ENCODE measurements at places on chromosomes 4 and X.
A peak's percentile ranks its signal among the peaks of the same experiment; 100 is the strongest.

- DNase-seq, result no peak
Measured at GRCh38 chr4:119209077-119209476, 3.4 kb upstream of the USP53 start.

- no peak for DNase-seq
Measured at GRCh38 chr4:6933691-6934430, 24.2 kb downstream of the TBC1D14 start.

GRCh38 chr4:153706519-153706918, 22.4 kb downstream of the TLR2 start:
- DNase-seq, result no peak

- no peak for DNase-seq
Measured at GRCh38 chr4:53044651-53044960, 182.5 kb downstream of the RASL11B start.

- DNase-seq, result peak; percentile 14
Measured at GRCh38 chrX:15985937-15986336, 131.3 kb upstream of the AP1S2 start.

DNA sequence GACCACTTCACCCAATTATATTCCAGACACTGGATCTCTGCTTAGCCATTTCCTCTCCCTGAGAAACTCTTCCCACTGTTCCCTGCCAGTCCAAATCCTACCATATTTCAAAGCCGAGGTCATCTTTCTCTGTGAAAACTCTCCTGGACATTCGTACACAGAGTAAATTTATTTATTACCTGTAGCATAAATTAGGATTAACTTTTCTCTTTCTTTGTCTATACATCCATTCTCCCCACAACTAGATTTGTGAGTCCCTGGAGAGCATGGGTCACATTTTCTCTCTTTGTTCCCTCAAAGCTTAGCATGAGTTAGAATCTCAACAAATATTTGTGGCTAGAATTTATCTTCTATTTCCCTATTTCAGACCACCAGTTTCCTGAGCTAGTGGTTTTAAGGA, 27.8 kb upstream of the SMIM10 start:
- DNase-seq, result no peak

- DNase-seq, result no peak
Measured at GRCh38 chrX:25017667-25018247, 2.0 kb upstream of the ARX start.

DNA sequence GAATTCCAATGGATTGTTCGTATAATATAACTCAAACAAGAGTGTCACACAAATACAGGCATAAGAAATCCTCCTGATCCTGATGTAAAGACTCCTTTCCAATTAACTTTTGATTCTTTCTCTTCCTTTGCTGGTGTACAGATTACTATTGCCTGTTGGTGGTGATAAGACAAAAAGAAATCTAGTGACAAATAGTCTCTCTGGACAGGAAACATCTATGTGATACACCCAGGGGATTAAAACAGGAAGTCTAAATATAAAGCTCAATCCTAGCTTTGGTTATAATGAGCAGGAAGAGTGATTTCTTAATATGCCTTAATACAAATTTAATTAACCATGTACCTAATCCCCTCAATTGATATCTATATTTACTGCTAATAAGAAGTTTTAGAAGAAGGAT, 45.1 kb downstream of the ARHGEF6 start:
- no peak for DNase-seq

- DNase-seq, result no peak
Measured at GRCh38 chr4:181582595-181582994, 660.6 kb upstream of the TENM3 start.

DNA sequence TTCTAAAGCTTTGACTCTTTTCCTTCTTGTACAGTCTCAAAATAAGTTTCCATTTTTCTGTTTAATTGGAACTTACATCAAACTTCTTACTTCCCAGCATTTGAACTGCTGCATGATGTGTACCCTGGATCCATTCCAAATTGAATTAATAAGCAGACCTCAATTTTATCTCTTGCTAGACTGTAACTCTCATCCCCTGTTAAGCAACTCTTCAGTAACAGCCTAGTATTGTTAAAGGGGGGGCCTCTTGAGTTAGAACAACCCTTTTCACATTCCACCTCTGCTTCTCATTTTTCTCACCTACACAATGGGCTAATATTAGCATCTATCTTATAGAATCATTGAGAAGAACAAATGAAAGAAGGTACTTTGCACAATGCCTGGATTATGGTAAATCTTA, 169.4 kb downstream of the IL1RAPL1 start:
- DNase-seq, result no peak

- DNase-seq, result no peak
Measured at GRCh38 chr4:166014411-166014810, 141.4 kb downstream of the TLL1 start.

GRCh38 chrX:130084631-130085237, 25.6 kb downstream of the ELF4 start:
- no peak for DNase-seq

GRCh38 chr4:168755598-168756477, 254.2 kb downstream of the CBR4 start:
- DNase-seq, result no peak

DNA sequence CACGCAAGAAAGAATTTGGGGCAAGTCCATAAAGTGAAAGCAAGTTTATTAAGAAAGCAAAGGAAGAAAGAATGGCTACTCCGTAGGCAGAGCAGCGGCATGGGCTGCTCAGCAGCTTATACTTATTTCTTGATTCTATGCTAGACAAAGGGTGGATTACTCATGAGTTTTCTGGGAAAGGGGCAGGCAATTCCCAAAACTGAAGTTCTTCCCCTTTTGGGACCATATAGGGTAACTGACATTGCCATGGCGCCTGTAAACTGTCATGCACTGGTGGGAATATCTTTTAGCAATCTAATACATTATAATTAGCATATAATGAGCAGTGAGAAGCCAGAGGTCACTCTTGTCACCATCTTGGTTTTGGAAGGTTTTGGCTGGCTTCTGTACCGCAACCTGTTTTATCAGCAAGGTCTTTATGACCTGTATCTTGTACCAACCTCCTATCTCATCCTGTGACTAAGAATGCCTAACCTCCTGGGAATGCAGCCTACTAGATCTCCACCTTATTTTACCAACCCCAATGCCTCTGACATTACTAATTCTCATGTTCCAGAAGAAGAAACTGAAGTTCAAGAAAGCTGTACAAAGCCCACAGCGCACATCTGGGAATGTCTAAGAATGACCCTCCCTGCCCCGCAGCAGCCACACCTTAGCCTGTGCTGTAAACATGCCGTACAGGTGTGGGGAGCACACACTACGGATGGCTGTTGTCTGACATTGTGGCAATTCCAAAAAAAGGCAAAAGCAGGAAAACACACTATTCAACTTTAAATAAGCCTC, 18.6 kb downstream of the RXFP1 start:
- no peak for DNase-seq

DNA sequence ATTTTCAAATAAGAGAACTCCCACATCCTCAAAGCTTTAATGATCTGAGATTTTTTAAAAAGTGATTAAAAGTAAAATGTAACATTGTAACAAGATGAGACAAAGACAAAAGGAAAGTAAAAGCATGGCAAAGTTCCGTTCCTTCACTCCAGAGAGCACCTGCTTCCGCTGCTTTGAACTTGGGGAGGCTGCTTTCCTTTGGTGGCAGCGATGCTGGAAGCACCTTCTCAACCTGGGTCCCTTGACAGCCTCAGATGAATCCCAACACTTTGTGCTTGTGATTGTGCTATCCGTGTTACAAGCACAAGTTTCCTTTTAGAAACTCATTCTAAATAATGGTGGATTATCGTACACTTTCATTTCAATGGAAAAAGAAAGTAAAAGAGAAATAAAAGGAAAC, 59.7 kb downstream of the HADH start:
- DNase-seq, result peak; percentile 45

DNA sequence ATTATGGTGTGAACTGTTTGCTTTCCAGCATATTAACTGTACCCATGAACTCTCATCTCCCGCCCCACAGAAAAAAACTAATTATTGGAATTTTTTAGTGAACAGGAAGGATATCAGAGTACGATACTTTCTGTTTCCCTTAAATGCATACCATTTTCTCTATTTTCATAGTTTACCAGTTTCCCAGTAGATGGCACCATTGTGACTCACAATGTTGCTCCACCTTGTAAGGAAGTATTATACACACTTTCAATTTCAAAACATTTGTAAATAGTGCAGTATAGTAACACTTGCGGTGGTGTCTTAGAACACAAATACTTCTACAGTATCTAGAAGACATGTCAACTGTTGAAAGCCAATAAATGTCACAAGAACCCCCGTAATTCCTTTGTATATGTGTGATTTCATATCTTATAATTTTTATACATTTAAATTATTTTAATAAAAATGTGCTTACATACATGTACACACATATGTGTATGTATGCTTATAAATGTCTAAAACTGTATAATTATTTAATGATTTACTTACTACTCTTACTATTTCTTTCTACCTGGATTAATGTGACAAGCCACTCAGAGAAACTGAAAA, 167.3 kb downstream of the SLIT2 start:
- peak; percentile 50 for DNase-seq

- DNase-seq, result no peak
Measured at GRCh38 chrX:32137525-32137924, 1065.7 kb upstream of the FTHL17 start.

GRCh38 chr4:128347175-128347868, 59.7 kb upstream of the PGRMC2 start:
- no peak for DNase-seq

GRCh38 chr4:24742335-24742734, 53.0 kb upstream of the SOD3 start:
- no peak for DNase-seq

- no peak for DNase-seq
Measured at GRCh38 chr4:77123411-77123810, 33.6 kb upstream of the CCNG2 start.

DNA sequence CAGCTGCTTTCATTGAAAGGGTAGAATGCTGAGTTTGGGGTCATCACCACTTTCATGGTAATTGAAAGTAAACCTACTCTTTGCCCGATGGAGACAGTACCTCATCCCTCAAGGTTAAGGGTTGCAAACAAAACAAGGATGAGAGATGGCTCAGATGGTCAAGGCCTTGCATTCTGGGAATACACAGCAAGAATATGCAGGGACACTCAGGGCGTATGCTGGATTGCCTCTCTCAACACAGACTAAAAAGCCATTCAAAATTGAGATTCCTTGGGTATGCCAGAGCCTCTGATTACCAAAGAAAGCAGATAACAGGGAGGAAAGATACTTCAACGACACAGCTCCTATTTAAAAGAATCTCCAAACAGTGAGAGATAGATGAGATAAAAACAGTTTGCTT, 310.4 kb downstream of the ARAP2 start:
- DNase-seq, result no peak

- no peak for DNase-seq
Measured at GRCh38 chr4:6746721-6747293, 30.8 kb downstream of the BLOC1S4 start.

DNA sequence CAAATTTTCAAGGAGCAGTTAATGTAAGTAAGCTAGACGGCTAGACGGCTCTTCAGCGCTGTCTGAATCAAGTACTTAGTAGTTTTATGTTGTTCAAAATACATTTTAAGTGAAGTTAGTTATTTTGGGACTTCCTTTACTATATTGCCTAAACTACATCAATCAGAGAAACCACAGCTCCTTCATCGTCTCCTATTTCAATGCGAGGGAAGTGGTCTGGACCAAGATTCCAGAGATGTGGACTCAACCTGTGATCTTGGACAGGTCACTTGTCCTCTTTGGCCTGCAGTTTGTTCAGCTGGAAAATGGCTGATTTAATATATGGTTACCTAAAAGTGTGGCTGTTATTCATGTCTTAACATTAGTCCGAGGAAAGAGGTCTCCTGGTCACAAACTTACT, 10.6 kb downstream of the ING2 start:
- DNase-seq, result no peak

GRCh38 chr4:161254375-161254774, 909.4 kb downstream of the FSTL5 start:
- DNase-seq, result no peak

- no peak for DNase-seq
Measured at GRCh38 chr4:119284876-119285780, 36.8 kb downstream of the FABP2 start.

- DNase-seq, result no peak
Measured at GRCh38 chr4:100631281-100631968, 113.6 kb upstream of the EMCN start.

DNA sequence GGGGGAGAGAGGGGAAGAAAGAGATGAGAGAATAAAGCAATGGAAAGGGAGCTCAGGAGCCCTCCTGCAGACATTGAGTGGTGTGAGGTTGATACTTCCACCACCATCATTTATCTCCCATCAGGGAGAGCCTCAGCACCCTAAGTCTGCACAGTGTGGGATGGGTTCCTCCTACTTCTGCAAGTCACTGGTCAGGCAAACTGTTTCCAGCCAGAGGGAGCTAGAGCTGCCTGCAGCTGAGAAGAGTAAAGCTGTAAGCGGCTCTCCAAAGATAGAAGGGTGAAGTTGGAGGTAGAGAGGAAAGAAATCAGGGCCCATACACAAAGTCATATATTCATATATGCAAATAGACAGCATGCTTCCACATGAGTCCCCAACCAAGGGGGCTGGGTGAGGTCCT, 21.9 kb upstream of the ZNF81 start:
- DNase-seq, result no peak

DNA sequence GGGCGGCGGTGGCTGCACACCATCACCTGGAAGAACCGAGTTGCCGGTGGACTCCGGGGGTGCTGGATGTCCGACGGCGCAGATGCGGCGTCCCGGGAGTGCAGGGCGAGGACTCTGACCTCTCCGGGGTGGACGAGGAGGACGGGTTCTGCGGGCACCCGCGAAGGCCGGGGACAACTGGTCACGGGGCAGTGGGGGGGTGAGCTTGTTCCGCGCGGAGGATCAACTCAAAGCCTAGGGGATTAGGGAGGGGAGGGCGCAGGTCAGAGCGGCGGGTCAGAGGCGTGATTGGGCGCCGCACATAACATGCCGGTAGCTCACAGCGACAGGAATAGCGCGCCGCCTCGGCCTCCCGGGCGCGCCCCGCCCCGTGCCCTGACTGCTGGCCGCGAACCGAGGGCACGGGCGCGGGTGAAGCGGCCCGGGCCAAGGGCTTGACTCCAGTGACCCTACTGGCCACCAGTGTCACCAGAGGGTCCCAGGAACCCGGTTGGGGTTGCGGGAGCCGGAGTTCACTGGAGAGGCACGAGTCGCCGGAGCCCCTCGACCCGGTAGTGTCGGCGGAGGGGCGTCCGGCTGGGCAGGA, at the start of gene KLHL34:
KLHL34 (minus strand) TSS at position 179 of the 586 bp plus-strand sequence. CDS start 542 bp downstream, outside the sequence.
- DNase-seq, result peak; percentile 3

DNA sequence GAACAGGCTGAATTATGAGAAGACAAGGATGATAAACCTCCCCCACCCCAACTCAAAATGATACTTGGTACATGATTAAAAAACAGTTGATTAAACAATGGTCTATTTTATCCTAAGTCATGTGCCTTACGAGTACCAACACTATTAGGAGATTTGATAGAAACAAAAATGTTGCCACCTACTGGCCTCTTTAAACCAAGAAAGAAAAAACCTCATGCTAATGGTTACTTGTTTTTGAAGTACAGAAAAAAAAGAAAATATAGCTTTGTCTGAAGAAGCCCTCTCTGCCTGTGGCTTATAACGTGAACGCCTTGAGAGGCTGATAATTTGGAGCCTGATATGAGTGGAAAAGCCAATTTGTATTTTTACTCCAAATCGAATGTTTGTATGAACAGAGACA, 538.2 kb downstream of the DMD start:
- DNase-seq, result no peak

GRCh38 chr4:182925298-182925757, 8.1 kb upstream of the DCTD start:
- DNase-seq, result peak; percentile 73

GRCh38 chrX:20906571-20906970, 467.6 kb upstream of the CNKSR2 start:
- DNase-seq, result no peak
